ENCODE measurements at places on chromosomes 5 and 9.

GRCh38 chr9:78089111-78089510, 57.5 kb upstream of the GNAQ start:
- no peaks in the 10 kb centered on the region for H3K4me1 ChIP-seq
- no peaks in the 10 kb centered on the region for H3K36me3 ChIP-seq
- H3K27ac ChIP-seq: no peak overlapping the region
- no peaks in the 10 kb centered on the region for H3K27me3 ChIP-seq

- H3K27ac ChIP-seq: no peak overlapping the region
- H3K4me3 ChIP-seq: no peak overlapping the region
- no peaks in the 10 kb centered on the region for H3K36me3 ChIP-seq
- H3K27me3 ChIP-seq: no peaks in the 10 kb centered on the region
Measured at GRCh38 chr5:2142456-2142954, 259.8 kb upstream of the IRX4 start.

DNA sequence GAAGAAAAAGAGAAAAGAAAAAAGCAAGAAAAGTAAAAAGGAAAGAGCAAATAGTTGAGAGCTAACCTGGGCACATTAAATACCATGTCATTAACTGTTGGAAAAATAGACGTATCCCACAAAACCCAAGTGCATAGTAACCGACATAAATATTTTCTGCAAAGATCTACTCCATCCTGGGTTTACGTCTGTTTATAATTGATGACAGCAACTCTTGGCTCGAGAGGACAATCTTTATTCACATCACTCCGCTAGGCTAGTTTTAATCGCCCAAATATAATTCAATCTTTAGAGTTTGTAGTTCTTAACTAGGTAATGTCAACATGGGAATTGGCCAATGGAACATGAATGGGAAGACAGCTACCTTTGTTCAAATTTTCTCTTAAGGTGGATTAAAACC, 321.7 kb upstream of the TNC start:
- H3K27me3 ChIP-seq: no peaks in the 10 kb centered on the region
- no peaks in the 10 kb centered on the region for H3K36me3 ChIP-seq
- H3K4me3 ChIP-seq: no peak overlapping the region
- no peaks in the 10 kb centered on the region for H3K4me1 ChIP-seq
- no peak overlapping the region for H3K27ac ChIP-seq
- DNase-seq: no peak

- no peak overlapping the region for H3K4me3 ChIP-seq
- no peak for DNase-seq
- H3K4me1 ChIP-seq: 0 out of 2 replicates have a peak, but pooled peaks cover 3% of the 10 kb centered on the region
- no peaks in the 10 kb centered on the region for H3K27me3 ChIP-seq
Measured at GRCh38 chr9:121577166-121577565, 74.3 kb upstream of the DAB2IP start.

DNA sequence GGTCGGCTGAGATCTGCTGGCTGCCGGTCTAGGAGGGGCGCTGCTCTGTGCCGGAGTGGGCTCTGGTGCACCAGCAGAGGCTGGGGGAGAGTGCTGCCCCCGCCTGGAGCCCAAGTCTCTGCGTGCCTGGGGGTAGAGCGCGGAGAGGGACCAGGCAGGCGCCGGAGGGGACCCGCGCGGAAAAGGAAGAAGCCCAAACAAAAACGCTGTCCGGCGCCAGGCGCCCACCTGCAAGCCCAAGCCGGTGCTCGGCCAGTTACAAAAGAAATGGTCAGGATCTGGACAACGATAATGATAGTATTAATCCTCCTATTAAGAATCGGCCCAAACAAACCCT, 571 bp upstream of the S1PR3 start:
- peaks cover 2% of the 10 kb centered on the region for H3K4me1 ChIP-seq
- no peaks in the 10 kb centered on the region for H3K27me3 ChIP-seq
- no peaks in the 10 kb centered on the region for H3K36me3 ChIP-seq

- no peaks in the 10 kb centered on the region for H3K36me3 ChIP-seq
- H3K27ac ChIP-seq: no peak overlapping the region
- DNase-seq: no peak
- no peaks in the 10 kb centered on the region for H3K4me1 ChIP-seq
Measured at GRCh38 chr5:172612771-172613170, 28.3 kb upstream of the NEURL1B start.

DNA sequence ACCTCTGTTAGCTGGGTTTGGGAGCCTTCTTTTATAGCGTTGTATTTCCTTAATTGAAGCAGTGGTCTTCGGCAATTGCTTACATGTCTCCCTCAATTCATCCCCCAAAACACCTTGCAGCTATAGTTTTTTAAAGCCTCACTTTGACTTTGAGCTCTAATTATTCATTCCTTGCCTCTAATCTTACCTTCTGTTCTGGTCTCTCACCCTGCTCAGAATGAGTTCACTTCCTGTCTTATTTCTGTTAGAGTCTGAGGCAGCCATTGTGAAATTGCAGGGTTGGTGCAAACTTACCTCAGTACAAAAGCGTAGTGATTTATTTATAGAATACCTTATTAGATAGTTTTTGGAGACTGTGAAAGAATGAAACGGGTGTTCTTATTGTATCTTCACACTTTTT, 35.0 kb downstream of the AOPEP start:
- H3K36me3 ChIP-seq: peaks cover 5% of the 10 kb centered on the region
- no peaks in the 10 kb centered on the region for H3K4me1 ChIP-seq
- no peak overlapping the region for H3K27ac ChIP-seq
- H3K27me3 ChIP-seq: no peaks in the 10 kb centered on the region
- no peak overlapping the region for H3K4me3 ChIP-seq

GRCh38 chr5:68041293-68041692, 174.3 kb upstream of the PIK3R1 start:
- H3K36me3 ChIP-seq: no peaks in the 10 kb centered on the region
- no peaks in the 10 kb centered on the region for H3K4me1 ChIP-seq

GRCh38 chr5:139415221-139415861, 11.5 kb upstream of the SPATA24 start:
- H3K4me3 ChIP-seq: no peak overlapping the region
- no peaks in the 10 kb centered on the region for H3K27me3 ChIP-seq
- no peak for DNase-seq
- peaks cover 3% of the 10 kb centered on the region for H3K36me3 ChIP-seq
- no peak overlapping the region for H3K27ac ChIP-seq
- H3K4me1 ChIP-seq: no peaks in the 10 kb centered on the region

- H3K4me3 ChIP-seq: no peak overlapping the region
- 0 out of 2 replicates have a peak, but pooled peaks cover 1% of the 10 kb centered on the region for H3K4me1 ChIP-seq
- H3K36me3 ChIP-seq: no peaks in the 10 kb centered on the region
- no peak for DNase-seq
- H3K27ac ChIP-seq: no peak overlapping the region
Measured at GRCh38 chr5:135207866-135208265, 173.8 kb upstream of the PITX1 start.
